ENCODE measurements at places on chromosomes 6 and 20.
A peak's percentile ranks its signal among the peaks of the same experiment; 100 is the strongest.

GRCh38 chr6:13504611-13505344, 17.4 kb upstream of the GFOD1 start:
- ATAC-seq = no peak

GRCh38 chr6:47743744-47744143, 38.1 kb upstream of the OPN5 start:
- no peak for ATAC-seq

DNA sequence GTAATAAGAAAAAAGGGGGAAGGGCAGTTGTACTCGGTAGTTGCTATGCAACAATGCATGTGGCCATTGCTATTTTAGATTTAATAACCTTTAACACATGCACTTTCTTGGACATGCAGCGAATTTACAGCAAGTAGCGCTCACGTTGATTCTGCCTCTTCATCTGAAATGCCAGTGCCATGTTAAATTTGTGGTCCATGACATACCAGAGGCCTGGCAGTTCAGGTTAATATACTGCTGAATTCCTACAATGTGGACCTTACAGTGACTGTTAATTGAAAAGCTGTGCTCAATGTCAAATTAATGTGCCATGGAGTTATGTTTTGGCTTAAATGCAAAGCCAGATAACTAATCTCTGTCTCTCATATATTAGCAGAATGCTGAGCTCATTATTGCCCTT, 699.7 kb downstream of the DOK5 start:
- ATAC-seq = no peak

- no peak for ATAC-seq
These were observed 307.0 kb upstream of the PRDM1 start for GRCh38 chr6:105779110-105779509.

GRCh38 chr6:31568537-31568961, 3.5 kb upstream of the LTA start:
- no peak for ATAC-seq

GRCh38 chr20:47758517-47759450, 26.5 kb downstream of the SULF2 start:
- ATAC-seq = no peak

DNA sequence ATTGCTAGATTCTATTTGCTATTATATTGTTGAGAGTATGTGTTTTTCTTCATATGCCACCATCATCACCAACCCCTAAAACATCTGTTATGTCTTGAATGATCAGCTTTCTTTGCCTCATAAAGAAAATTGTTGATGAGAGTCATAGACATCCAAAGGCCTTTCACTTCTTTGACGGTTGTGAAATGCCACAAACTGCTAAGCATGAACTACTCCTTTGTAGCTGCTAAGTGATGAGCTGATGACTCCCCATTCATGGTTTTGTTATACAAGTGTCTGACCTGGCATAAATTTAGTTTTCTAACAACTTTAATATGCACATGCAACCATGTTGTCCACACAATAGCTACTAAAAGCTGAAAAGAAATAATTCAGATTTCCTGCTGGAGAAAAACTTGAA, 684 bp upstream of the MED23 start:
- no peak for ATAC-seq

- ATAC-seq = no peak
These were observed 110.9 kb downstream of the QRSL1 start for GRCh38 chr6:106740287-106740686.

DNA sequence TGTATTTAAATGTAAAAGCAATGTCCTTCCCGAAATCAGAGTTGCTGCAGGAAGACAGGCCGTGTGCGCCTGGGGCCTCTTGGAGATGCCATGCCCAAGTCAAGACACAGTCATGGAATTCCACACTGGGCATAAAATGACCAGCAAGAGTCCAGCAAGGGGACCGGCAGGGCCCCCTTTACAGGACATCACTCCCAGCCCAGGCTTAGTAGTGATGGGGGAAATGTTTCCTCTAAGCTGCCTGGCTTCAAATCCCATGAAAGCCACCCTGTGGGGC, 1.9 kb upstream of the PPP1R3G start:
- no peak for ATAC-seq

DNA sequence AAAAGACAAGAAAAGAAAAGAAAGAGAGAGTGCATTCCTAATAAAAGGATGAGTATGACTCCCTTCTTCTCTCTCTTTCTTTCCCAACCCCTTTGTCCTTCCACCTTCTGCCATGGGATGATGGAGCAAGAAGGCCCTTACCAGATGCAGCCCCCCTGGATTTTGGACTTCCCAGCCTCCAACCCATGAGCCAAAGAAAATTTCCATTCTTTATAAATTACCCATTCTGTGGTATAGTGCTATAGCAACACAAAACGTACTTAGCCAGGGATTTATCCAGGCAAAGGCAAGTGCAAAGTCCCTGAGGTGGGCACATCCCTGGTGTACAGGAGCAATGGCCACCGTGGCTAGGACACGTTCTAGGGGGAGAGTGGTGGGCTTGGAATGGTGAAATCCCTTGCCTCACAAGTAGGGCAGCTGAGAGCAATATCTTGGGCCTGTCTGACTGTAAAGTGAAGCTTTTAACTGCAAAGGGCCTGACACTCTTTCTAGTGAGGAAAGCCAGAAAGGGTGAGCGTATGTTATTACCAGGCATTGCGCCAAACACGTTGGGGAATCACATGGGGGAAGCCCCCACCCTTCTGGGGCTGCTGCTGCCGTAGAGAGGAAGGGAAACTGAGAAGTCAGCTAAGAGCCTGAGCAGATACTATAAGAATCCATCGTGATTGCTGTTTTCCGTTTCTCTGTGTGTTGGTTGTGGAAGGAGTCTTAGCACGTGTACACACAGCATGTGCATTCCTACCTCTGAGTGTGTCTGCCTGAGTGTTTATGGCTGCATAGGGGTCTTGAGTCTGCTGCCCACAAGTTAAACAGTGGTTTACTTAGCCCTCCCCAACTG, 50.7 kb upstream of the SIRPA start:
- ATAC-seq = peak; percentile 63

DNA sequence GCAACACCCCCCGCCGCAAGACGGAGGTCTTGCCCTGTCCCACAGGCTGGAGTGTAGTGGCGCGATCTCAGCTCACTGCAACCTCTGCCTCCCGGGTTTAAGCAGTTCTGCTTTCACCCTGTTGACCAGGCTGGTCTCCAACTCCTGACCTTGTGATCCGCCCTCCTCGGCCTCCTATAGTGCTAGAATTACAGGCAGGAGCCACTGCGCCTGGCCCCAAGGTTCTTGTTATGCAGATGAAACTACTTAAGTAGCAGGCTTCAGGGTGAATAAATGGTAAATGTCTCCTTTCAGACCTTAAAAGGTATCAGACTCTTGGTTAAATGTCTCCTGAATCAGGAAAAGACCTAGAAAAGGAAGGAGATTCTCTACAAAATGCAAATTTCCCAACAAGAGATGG, 95.4 kb upstream of the TMEM181 start:
- ATAC-seq = no peak

- peak; percentile 88 for ATAC-seq
These were observed 541 bp downstream of the SNX21 start for GRCh38 chr20:45833883-45834796.

GRCh38 chr6:21501021-21501354, 92.6 kb upstream of the SOX4 start:
- ATAC-seq = no peak

- no peak for ATAC-seq
These were observed 65.1 kb downstream of the ZBTB2 start for GRCh38 chr6:151326116-151326825.

GRCh38 chr6:37724530-37725220, 27.0 kb upstream of the MDGA1 start:
- ATAC-seq = no peak

DNA sequence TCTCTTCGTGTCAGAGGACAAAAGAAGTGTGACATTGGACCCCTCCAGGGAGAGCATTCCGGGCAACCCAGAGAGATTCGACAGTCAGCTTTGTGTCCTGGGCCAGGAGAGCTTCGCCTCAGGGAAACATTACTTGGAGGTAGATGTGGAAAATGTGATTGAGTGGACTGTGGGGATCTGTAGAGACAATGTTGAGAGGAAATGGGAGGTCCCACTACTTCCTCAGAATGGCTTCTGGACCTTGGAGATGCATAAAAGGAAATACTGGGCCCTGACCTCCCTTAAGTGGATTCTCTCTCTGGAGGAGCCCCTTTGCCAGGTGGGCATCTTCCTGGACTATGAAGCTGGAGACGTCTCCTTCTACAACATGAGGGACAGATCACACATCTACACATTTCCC, 9.5 kb upstream of the BTN3A3 start:
- ATAC-seq = no peak

- ATAC-seq = no peak
These were observed 180.6 kb upstream of the PDE10A start for GRCh38 chr6:165843568-165844113.

DNA sequence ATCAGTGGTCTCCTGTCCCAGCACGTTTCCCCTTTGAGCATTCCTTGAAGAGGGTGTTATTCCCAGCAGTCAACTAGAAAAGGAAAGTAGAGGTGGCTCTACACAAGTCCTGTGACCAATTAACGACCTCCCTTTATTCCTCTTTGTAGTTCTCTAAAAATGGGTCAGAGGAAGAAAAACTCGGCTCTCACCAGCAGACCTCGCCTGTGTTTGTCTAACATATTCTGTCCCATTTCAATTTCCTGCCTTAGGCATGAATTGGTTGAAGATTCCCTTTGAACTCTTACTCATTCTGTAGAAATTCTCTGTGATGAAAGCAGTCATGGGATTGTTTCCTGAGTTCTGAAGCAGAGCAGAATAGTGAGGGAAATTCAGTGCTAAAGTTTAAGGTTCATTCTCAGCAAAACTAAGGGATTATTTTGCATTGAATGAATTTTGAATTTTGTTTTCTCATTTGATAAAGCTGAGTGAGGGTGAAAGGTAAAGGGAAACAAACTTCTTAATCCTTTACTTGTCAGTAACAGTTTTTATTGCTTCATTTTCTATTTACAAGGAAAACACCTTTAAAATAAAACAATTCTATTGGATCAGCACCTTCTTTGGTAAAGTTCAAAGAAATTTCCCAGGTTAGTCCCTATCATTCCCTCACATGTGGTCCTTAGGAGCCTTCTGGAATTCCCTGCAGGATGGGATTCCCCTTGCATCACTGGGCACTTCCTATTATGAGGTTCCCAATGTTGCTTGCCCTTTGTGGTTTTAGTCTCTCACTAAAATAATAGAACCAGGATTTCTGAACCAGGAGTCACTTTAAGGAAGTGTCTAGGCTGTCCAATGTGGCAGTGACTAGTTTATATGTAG, 105.8 kb downstream of the SLX4IP start:
- peak; percentile 81 for ATAC-seq

DNA sequence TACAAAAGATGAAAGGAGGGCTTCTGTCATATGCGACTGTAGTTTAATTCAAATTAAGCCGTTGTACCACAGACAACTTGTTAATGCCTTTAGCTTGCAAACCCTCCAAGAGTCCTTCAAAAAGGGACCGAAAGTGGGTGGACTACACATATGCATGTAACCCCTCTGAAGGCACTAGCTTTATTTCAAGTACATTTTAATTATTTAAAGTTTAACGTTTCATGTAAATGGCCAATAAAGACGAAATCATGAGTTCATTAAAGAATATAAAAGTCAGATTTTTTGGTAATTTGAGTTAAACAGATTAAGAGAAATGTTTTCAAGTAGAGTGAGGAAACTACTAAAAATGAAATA, 12.8 kb downstream of the PRDM13 start:
- no peak for ATAC-seq

GRCh38 chr20:24915440-24915839, 33.6 kb upstream of the CST7 start:
- no peak for ATAC-seq

- no peak for ATAC-seq
These were observed 12.3 kb upstream of the HMGN4 start for GRCh38 chr6:26525838-26526237.

- ATAC-seq = no peak
These were observed 441.5 kb upstream of the FLRT3 start for GRCh38 chr20:14778875-14779274.

GRCh38 chr20:53915446-53916172, 154.8 kb downstream of the BCAS1 start:
- ATAC-seq = peak; percentile 87

- ATAC-seq = no peak
These were observed 37.0 kb downstream of the DYNLT1 start for GRCh38 chr6:158607411-158608170.

- ATAC-seq = no peak
These were observed 5.0 kb downstream of the SERPINB6 start for GRCh38 chr6:2966347-2966746.

- ATAC-seq = no peak
These were observed 5.4 kb upstream of the ZNF217 start for GRCh38 chr20:53599044-53599362.

DNA sequence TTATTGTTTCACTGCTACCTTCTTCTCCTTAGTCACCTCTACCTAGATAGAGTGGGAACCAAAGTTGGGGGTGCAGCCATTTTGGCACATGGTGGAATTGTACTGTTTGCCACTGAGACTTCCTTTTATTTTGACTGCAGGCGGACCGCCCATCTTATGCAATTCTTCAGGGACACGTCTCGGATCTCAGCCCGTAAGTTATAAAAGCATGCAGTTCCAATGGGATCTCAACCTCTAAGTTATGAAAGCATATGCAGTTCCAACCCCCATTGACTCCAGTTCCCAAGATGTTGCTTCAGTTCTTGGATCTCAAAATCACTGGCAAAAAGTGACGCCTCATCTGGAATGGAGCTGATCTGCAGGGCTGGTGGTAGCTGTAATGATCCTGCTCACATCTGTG, 41.2 kb upstream of the CDH4 start:
- ATAC-seq = no peak

DNA sequence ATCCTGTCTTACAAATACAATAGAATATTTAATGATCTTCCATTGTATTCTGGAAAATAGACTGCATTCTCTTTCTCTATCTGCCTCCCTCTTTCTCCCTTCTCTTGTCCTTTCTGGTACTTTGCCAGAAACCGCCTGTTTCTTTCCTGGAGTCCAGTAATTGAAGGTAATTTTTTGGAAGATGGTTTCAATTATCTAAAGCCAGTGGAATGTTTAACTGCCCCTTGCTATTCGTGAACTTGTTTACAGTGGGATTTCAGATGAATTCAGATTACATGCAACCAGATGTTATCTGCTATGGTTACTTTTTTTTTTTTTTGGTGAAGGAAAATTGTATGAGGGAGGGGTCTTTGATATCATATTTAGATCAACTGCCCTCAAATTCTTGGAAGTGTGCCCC, 655.5 kb upstream of the FLRT3 start:
- peak; percentile 69 for ATAC-seq

- ATAC-seq = no peak
These were observed 9.5 kb upstream of the HLA-DRA start for GRCh38 chr6:32430179-32430578.

- ATAC-seq = no peak
These were observed 11.1 kb upstream of the TSPYL1 start for GRCh38 chr6:116290799-116291198.

Measured in SK-N-SH treated with all-trans-retinoic acid at 6 μM for 48 hours (cell line).